ENCODE measurements at places on chromosomes 2 and 18. TPM values are rescaled to one million over a fixed set of nuclear protein-coding genes. Genes with fewer than 3 reads are reported as not detected.

Gene DLGAP1
- 1.9 TPM for polyA plus RNA-seq

Gene SCN3A
- 0.53 TPM for polyA plus RNA-seq

Gene RRM2
- polyA plus RNA-seq, result 26.8 TPM

Gene RIT2
- not detected for polyA plus RNA-seq

Gene MC4R
- 0.16 TPM for polyA plus RNA-seq

Gene CRYGC
- polyA plus RNA-seq, result not detected

Gene SANBR
- 12.6 TPM for polyA plus RNA-seq

Gene FSHR
- 0.43 TPM for polyA plus RNA-seq

DNA sequence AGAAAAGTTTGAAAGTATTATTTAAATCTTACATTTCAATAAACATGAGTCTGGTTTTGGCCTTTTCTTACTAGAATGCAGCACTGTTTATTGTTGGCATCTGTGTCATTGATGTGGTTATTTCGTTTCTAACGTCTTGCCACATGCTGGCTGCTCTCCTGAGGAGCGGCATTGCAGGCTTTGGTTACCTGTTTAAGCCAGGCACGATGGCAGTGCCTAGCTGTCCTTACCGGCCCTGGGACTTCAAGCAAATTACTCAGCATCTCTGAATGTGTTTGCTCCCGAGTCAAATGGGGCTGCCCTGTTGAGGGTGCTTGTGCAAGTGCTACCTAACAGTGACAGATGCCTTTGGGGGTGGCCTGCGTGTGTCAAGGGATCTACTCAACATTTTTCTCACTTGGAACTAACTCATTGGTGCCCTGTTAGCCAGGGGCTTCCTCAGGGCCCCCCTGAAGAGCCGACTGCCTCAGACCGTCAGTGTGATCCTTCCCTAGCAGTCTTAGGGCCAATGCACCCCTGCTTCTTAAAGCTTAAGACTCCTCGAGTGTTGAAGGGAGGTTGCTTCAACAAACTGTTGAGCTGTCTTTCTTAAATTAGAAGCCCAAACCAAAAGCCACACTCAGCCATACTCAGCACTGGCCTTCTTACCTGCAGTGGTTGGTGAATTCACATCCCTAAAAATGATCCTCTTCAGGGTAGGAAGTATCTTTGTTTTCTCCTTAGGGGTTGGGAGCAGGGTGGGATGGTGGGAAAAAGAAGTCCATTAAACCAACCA is 151.5 kb downstream of the NCK2 start:
- no peak for DNase-seq

GRCh38 chr18:57811477-57812125 is 8.5 kb upstream of the ATP8B1 start:
- DNase-seq, result no peak

- DNase-seq, result no peak
Observed at GRCh38 chr18:53819174-53819573, 405.3 kb downstream of the MBD2 start.

GRCh38 chr2:20524412-20525040 is 77.7 kb downstream of the RHOB start:
- no peak for DNase-seq

DNA sequence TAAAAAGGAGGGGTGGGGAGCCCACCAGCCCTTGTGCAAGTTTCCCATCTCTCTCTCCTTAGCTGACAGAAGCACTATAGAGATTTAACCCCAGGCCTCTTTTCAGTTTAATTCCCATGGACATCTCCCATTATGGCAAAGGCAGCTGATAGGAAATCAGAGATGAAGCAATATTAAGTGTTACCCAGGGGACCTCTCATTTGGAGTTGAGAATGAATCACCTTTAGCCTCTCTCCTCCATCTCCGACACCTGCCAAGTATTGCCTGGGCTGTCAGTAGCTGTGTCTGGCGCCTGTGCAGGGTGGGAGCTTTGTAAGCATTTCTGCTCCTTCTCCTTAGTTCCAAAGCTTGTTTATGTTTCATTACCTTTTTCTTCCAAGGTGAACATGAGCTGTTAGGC is 109.0 kb downstream of the AQP4 start:
- no peak for DNase-seq

DNA sequence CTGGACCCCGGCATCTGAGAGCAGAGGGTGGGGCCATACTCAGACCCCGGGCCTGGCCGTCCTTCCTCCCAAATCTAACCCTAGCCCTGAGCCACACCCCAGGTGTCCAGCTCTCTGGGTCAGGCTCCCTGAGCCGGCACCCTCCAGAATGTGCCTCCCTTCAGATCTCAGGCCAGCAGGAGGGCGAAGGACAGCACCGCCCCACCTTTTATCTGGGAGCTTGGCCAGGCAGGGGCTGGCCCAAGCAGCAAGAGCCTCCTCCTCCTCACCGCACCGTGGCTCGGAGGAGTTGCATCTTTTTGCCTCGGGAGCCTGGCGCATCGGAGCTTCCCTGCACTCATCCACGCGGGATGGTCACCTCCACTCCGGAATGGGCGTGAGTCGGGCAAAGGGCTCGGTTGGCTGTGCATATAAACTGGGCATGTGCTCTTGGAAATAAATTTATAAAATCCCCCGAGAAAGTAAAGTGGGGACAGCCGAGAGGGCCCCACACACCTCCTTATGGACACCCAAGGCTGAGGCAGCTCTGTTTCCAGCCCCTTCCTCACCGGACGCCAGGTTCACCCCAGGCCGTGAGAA is 69.1 kb upstream of the CTDP1 start:
- no peak for DNase-seq

DNA sequence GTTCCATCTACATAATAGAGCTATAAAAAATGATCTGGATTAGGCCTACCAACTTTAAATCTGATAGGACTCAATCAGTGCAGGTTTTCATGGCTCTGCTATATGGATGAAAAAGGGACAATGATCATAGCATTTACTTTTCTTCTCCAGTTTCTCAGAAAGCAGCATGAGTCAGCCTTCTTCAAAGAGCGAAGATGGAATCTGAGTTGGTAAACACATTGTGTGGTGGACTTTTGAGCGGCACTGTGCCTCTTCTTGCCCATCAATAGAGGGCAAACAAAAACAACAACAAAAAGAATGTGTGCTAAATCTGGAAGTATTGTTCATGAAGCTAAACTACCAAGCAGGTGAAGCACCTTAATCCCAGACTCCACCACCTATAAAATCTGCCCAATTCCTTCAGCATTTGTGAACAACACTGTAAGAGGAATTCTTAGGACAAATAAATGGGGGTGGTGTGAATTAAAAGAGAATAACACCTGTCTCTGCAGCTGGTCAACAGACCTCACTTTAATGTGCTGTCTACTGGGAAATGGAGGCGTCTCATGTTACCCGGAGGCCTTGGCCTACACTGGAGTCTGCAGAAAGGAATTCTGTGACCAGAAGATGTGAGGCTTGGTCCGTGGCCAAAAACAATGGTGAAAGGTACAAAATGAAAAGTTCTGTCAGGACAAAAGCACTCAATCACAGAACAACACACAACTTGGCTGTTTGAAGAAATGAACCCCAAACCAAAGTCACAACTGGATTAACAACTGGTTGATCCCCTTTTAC is 609.0 kb downstream of the IRS1 start:
- no peak for DNase-seq

GRCh38 chr2:229571243-229571642 is 143.1 kb downstream of the DNER start:
- no peak for DNase-seq

GRCh38 chr2:72915907-72916742 is 1.2 kb upstream of the EMX1 start:
- no peak for DNase-seq

DNA sequence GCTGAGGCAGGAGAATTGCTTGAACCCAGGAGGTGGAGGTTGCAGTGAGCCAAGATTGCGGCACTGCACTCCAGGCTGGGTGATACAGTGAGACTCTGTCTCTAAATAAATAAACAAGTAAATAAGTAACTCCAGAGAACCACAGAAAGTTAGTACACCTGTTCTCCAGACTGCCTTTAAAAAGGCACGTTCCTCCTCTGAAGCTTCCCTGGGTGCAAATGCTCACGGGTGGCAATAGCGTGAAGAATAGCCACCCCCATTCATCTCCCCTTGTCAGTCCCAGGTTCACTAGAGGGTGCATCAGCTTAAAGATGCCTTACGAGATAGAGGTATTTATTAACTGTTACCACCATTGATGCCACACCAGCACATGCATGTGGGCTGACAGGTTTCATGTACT is 64.3 kb upstream of the RTN4 start:
- DNase-seq, result no peak

GRCh38 chr2:115214050-115214449 is 771.6 kb downstream of the DPP10 start:
- DNase-seq, result no peak

Data from forelimb muscle (tissue), 1 donor.